SW480 (cell line): ENCODE measurements at places on chromosomes 16 and 17.

GRCh38 chr16:71311553-71312158 is 22.5 kb upstream of the CMTR2 start:
- DNase-seq, result no peak

DNA sequence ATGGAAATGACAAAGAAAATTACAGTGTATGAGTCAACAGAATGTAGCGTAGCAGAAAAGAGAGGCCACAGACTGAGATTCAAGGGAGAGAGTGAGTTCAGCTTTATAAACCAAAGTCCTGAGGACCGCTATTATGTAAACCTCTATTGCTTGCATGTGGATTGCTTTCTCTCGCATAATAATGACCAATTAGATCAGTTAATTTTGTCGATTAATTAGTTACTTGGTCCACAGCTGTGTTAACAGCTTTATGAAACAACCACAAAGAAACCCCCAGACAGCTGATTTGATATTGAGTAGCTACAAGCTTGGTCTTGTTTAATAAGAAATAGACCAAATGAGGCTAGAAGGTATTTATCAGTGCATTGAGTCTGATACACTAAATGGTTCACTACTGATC is 291.8 kb upstream of the ERCC4 start:
- no peak for DNase-seq

- DNase-seq, result no peak
These were observed 4.5 kb downstream of the HOXB9 start for GRCh38 chr17:48621410-48622392.

- DNase-seq, result no peak
These were observed 5.6 kb downstream of the ITGA2B start for GRCh38 chr17:44383861-44384260.

- DNase-seq, result no peak
These were observed 94.5 kb downstream of the CRISPLD2 start for GRCh38 chr16:84914273-84914672.

DNA sequence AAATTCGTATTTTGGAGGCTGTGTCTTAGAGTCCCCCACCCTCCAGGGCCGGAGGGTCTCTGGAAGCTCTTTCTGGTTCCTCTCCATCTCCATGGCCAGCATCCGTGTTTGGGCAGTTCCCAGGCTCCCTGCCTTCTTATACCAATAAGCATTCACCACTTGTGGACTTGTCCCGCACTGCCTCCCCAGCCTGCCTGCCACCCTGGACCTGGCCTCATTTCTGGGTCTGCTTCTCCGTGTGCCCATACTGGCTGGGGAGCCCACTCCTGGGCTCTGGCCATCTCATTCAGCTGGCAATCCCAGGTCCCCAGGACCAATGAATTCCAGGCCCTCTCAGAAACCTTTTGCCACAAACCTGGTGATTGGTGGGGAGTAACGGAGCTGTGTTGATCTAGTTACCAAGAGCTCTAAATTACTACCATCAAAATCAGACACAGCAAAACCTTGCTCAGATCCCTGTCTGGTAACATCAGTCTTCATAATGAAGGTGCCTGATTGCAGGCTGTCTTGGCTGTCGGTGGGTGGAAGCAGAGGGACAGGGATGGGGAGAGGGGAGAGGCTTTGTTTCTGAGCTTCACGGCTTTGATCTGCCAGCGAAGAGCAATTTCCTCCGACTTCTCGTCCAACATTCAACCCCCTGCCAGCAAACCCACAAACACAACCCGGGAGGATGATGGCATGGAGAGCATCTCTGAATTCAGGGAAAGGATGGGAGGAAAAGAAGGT is 27.7 kb upstream of the CRHR1 start:
- no peak for DNase-seq
